Osteoblast (primary cell): ENCODE measurements at places on chromosomes 1 and 21. TPM values are rescaled to one million over a fixed set of nuclear protein-coding genes. Genes with fewer than 3 reads are reported as not detected.

The DEPDC1 gene
- 1.4 and 2.4 TPM in 2 replicates for total RNA-seq

The TGFBR3 gene
- 32.2 and 41.5 TPM in 2 replicates for total RNA-seq

The DNASE2B gene
- total RNA-seq = not detected in 2 replicates

The PLPPR5 gene
- not detected in 2 replicates for total RNA-seq
